ENCODE measurements at places on chromosomes 1 and 21.

DNA sequence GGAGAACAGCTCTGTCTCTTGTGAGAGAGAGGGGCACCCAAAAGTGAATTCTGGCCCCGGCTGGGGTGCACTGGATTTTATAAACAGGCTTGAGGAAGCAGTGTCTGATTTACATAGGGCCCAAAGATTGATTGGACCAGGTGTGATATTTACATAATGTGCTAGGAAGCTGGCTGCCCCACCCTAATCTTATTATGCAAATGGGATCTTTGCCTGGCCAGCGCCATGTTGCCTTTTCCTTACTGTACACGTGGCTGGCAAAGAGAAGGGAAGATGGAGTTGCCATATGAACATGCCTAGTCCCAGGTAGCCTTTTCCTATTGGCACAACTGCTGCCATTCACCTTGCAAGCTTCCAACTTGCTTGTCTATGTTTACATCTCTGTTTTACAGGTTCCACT, 29.0 kb upstream of the CFHR4 start:
- no peak for DNase-seq

DNA sequence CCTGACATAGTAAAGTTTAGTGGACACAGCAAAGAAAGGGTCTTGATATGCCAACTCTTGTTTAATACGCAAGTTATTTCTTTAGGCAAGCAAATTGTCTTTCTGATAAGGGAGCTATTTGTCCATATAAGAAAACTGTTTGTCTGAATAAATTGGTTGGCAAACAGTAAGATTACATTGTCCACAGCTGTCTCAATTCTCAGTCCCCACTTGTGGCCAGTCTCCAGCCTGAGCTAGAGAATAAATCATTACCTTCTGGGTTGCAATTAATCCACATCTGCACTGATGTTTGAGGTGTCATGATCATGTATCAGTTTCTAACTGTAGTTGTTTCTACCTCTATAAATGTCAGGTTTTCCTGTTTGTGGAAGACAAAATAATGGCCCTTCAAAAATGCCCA, 60.0 kb upstream of the TNR start:
- no peak for DNase-seq

- DNase-seq, result no peak
Observed at GRCh38 chr1:245598524-245599305, 443.9 kb downstream of the KIF26B start.

DNA sequence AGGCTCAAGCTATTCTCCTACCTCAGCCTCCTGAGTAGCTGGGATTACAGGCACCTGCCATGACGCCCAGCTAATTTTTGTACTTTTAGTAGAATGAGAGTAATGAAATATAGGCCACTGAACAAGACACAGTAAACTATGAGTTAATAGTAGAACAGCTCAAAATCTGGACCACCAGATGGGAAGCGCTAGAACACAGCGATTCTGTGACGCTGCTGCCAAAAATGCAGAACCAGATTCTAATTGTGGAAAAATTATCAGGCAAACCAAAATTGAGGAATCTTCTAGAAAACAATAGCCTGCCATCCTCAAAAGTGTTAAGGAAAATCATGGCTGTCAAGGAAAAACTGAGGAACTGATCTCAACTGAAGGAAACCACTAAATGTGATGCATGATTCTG, 111.4 kb upstream of the TIAM1 start:
- no peak for DNase-seq

- no peak for DNase-seq
Observed at GRCh38 chr1:26602378-26602959, 72.9 kb downstream of the RPS6KA1 start.

GRCh38 chr1:33577663-33578062, 105.2 kb downstream of the ZSCAN20 start:
- no peak for DNase-seq

DNA sequence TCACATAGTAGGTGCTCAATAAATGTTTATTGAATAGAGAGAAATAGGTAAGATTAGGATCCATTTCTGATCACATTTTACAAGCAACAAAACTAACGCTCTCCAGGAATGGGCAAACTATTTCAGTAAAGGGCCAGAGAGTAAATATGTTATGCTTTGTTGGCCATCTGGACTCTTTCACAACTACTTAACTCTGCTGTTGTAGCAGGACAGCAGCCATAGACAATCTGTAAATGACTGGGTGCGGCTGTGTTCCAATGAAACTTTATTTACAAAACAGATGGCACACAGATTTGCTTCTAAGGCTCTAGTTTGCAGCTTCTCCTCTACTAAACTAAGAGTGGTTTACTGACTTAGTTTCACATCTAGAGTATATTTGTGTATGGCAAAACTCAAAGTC, 83.0 kb upstream of the BACH1 start:
- no peak for DNase-seq

DNA sequence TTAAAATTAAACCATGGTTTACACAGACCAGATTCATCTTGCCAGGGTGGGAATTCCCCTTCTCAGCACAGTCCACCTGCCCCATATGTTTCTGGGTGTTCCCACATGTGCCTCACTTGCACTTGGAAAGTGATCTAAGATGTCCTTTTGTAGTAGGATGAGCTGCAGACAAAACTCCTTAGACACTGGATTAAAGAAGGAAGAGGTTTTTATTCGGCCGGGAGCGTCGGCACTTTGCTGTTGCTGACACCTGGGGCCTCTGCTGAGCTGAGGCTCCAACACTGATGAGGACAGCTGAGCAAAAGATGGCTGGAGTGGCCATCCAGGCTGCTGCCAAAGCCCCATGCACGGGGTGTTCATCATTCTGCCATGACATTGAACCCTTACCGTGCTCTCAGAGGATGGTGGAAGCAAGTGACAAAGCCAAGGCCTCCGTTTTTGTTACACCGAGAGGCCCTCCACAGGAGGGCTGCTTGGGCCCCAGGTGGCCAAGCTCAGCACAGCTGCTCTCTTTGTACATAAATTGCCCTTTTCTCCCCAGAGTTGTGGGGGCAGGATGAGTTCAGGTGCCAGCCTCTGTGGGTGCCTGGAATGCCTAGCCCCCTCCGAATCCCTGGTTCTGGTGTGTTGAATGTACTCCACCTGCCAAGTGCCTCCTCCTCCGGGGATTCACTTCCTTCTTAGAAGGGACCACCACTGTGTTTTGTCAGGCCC, 7.3 kb upstream of the ACOT11 start:
- DNase-seq, result no peak

Data from activated CD4-positive, alpha-beta T cell treated with anti-CD3 and anti-CD28 coated beads, Interleukin-2, amount 50 U/mL, for 1 hour (primary cell).